ENCODE measurements at places on chromosomes 12 and 14. TPM values are rescaled to one million over a fixed set of nuclear protein-coding genes. Genes with fewer than 3 reads are reported as not detected.

- DNase-seq = no peak
These were observed 115.7 kb downstream of the NCOR2 start for GRCh38 chr12:124451637-124452243.

GRCh38 chr12:33438851-33439586 lies 600 bp downstream of the SYT10 start:
- DNase-seq = no peak

DNA sequence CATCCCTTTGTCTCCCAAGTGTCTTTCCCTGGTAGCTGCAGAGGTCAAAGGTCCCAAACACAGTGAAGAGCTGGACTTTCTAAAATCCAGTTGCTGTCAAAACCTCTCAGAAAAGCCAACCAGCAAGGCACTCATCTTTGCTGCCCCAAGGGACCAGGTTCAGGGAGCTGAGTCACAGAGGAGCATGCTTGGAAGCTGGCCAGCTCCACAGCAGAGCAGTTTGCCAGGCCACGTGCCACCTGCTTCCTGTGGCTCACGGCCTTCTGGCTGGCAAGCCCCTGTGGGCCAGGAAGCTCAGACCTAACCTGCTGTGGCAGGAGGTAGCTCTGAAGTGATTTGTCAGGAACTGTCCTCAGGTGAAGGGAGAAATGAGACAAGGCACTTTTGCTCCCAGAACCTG lies 3.6 kb downstream of the ISCU start:
- no peak for DNase-seq

DNA sequence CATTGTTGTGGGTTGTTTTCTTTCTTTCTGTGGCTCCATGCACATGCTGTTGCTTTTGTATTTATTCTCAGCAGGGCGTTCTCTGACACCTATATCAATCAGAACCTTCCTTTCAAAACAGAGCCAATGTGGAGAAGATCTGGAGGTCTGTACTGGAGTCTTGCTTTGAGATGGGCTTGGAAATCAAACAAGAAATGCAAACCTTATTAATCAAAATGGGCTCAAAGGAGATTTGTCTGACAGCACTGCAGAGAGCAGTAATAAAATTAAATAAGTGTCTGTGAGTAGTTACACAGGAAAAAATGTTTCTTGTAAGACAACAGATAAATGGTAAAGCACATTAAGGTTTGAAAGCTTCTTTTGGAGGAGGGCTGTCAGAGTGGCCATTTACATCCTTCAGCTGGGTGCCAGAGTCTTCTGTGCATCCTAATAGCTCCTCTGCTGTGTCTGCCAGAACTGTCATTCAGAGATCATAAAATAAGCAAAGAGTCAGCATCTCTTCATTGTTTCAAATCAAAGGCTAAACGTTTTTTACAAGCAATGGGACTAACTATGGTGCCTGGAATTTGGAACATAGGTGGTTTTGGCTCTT lies 414.3 kb downstream of the NAV3 start:
- no peak for DNase-seq

DNA sequence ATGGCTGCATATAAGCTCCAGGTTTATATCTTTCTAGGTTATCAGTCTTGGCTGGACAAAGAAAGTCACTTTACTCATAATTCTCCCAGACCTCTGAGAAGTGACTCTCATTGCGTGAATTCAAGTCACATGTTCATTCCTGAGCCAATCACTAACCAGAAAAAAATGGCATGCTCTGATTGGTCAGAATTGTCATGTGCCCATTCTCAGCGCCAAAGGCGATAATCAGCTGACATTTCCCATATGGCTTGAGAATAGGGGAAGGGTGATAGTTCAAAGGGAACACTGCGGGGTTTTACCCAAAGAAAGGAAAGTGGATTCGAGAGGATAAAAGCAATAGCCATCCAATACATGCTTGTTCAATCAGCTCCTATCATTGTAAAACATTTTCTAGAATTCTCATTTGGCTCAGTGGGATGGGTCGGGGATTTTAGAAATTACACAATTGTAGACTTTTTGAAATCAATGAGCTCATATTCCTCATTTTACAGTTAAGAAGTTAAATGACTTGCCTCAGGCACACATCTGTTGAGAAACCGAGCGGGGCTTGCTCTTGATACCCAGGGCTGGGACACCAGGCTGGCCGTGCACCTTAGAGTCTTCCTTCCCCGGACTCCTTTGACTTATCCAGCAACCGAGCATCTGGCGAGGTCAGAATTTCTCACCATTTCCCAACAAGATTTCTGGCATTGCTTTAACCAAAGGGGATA lies 454.0 kb upstream of the TBX3 start:
- no peak for DNase-seq

DNA sequence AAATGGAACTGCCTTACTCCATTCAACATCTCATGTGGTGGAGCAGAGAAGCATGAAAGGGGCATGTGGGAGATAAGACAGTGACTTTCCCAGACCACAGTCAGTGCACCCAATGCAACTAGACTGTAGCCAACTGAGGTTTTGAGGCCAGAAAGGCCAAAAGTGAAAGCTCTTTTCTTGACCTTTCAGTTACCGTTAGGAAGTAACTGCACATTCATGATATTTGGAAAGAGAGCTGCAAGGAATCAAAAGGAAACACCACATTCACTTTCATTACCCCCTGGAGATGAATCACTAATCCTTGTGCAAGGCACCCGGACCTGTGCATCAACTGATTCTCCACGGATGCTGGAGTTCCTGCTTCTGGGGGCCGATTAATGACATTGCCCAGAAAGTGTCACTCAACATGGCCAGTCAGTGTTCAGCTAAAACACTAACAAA lies 72.9 kb upstream of the ELK3 start:
- no peak for DNase-seq

DNA sequence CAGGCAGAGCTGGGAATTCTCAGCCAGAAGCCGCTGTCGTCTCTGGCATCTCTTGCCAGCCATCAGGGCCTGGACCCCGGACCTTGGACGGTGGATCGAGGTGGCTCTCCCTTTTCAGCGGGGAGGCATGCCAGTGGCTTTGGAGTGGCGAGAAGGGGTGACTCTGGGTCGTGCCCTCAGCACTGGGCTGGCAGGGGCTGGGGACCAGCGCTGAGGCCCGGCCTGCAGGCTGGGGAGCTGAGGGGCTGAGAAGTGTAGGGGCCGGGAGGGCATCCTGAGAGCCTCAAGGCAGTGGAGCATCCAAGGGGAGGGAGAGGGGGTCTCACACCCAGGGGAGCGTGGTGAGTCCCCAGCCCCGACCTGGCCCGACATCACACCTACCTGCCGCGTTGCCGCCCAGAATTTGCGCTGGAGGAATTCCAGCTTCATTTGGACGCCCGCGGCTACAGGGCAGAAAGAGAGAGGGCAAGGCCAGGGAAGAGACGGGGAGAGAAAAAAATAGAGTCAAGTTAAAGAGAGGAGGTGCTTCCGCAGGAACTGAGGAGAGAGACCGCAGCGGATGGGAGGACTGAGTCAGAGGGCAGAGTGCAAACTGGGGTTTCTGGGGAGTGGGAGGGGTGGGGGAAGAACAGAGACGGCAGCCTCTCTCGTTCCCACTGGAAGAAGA lies 9.0 kb upstream of the LRTM2 start:
- DNase-seq = no peak

DNA sequence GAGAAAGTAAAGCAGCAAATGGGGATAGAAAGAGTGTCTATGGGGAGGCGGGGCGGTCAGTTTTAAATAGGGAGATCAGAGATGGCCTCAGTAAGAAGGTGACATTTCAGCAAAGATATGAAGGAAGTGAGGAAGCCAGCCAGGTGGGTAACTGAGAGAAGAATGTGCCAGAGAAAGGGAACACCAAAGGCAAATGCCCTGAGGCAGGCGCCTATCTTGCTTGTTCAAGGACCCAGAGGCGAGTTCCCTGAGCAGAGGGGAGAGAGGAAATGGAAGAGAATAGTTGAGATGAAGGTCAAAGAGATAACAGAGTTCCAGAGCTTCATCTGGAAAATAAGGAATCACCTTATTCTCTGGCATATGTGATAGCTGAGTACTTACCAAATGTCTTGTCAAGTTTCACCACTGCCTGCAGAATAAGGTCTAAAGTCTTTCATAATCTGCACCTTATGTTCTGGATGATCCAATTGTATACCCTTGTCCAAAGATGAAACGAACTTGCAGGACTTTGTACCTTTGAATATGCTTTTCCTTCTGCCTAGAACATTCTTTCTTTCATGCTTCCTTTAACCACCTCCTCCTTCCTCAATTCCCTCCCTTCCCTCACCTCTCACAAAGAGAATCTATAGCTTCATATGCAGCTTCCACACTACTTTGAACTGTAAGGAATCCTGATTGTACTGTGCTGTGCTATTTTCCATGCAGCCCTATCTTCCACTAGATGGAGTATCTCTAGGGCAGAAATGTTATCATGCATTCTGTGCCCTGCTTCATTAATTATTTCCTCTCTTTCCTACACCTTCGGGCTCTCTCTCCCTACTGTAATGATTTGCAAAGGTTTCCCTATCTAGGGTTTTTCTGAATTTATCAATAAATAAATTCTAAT lies 38.5 kb downstream of the GNPTAB start:
- DNase-seq = no peak

DNA sequence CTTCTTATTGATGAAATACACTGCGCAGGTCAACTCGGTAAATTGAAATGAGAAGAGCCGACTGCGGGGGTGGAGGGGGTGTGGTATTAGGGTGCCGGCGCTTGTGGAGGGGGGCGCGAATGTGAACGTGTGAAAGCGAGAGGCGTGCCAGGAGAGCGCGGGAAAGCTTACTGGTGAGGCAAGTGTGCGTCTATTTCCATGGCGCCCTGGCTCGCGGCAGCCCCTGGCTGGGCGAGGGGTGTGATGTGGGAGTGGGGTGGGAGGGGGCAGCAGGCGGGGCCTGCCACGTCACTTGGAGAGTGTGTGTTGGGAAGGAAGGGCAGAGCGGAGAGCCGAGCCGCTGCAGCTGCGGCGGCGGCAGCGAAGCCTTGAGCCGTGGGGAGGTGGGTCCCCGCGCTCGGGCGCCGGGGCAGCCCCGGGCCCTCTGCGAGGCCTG lies 88.8 kb downstream of the GALNT8 start:
- DNase-seq = no peak

- no peak for DNase-seq
These were observed 37.8 kb downstream of the TC2N start for GRCh38 chr14:91829511-91829910.

- peak; percentile 27 for DNase-seq
These were observed 35.3 kb upstream of the CSRNP2 start for GRCh38 chr12:51118706-51119105.

- no peak for DNase-seq
These were observed 1366.5 kb downstream of the AACS start for GRCh38 chr12:126431767-126432166.

GRCh38 chr12:98465950-98466602 lies 49.3 kb upstream of the TMPO start:
- no peak for DNase-seq

GRCh38 chr14:74085047-74085637 lies 386 bp downstream of the LIN52 start:
- no peak for DNase-seq

GRCh38 chr12:5022465-5023061 lies 21.1 kb upstream of the KCNA5 start:
- DNase-seq = no peak

DNA sequence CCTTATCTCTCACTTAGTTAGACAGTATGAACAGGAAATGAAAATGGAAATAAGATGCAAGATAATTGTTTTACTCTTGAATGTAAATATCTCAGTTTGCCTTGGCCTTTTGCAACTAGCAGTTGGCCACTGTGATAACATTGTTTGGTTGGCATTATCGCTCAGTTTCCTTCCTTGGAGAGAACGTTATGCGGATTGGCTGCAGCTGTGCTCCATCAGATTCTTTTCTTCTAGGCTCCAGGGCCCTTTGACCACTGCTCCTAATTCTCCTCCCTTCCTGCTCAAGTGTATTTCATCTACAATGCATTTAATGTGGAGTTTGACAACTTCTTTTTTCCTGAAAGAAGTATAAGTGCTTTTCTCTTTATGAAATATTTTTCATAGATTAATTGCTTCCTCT lies 284.2 kb downstream of the ADAMTS20 start:
- no peak for DNase-seq

DNA sequence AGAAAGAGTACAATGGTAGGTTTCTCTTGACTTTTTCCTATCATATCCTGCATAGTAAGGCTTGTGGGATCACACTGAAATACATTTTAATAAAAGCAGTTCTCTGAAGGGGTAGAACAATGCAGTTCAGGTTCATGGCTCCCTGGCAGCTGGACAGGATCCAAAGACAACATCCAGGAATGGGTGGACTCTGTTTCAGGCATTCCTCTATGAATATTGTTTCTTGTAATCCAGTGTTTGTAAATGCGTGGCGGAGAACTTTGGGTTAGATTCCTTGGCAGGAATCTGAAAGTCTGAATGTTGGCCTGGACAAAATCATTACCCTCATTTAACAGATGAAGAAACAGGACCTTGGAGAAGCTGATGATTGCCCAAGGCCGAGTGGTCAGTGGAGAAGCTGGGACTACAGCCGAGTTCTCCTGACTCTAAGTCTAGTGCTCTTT lies 43.5 kb downstream of the SYNE2 start:
- DNase-seq = no peak

DNA sequence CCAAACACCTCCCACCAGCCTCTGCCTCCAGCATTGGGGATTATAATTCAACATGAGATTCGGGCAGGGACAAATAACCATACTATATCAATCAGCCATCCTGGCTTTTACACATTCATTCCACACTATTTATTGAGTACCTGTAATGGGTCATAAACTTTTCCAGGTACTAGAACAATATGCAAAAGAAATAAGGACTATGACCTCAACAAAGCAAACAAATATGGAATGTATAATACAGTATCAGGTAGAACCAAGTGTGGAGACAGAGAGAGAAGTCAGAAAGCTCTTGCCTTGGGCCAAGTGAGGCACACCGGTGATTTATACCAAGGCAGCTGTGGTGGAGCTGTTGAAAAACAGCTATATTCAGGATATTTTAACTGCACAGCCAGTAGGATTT lies 116.3 kb downstream of the TSPAN8 start:
- DNase-seq = no peak

DNA sequence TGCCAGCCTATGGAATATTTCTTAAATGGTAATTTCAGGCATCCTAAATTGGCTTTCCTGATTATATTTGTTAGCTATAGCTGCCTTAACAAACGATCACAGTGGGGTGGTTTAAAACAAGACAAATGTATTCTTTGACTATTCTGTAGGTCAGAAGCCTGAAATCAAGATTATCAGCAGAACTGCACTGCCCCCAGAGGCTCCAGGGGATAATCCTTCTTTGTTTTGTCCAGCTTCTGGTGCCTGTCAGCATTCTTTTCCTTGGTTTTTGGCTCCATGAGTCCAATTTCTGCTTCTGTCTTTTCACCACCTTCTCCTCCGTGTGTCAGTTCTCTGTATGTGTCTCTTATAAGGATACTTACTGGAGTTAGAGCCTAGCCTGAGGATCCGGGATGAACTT lies 1282.2 kb upstream of the USP15 start:
- no peak for DNase-seq

HOXC5 gene
- not detected for polyA plus RNA-seq

CELA1 gene
- 0.79 TPM for polyA plus RNA-seq

CRACR2A gene
- polyA plus RNA-seq = 1.1 TPM

DLGAP5 gene
- 9.0 TPM for polyA plus RNA-seq

RNASE1 gene
- polyA plus RNA-seq = not detected

RFLNA gene
- polyA plus RNA-seq = not detected

FAIM2 gene
- 9.1 TPM for polyA plus RNA-seq

LMNTD1 gene
- polyA plus RNA-seq = 0.57 TPM

TRPV4 gene
- 5.2 TPM for polyA plus RNA-seq

PAX9 gene
- not detected for polyA plus RNA-seq
